ENCODE measurements at places on chromosomes 3 and 15.

- DNase-seq, result no peak
Measured at GRCh38 chr15:88844749-88845386, 41.6 kb downstream of the ACAN start.

DNA sequence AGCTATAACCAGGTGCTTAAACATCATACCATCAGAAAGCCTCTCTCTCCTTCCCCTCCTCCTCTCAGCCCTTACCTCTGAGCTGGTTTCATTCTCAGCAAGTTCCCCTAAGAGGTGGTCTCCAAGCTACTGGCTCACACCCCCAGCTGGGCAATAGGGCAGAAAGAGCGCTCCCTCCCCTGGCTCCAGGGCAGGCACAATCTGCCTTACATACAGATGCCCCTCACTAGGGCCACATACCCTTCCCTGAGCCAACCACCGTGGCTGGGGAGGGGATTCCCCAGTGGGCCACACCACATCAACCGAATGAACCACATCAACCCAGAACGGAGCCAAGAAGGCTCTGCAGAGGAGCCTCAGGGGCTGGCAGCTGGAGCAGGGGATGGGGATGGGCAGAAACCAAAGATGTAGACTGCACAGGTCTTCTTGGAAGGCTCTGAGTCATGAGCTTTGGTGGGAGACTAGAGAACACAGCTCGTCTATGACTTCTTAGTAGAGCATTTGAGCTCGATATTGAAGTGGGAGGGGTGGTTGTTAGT, 4.6 kb upstream of the FBLN2 start:
- DNase-seq, result no peak

- DNase-seq, result no peak
Measured at GRCh38 chr15:63938486-63939061, 104.8 kb upstream of the HERC1 start.

GRCh38 chr3:18066899-18067582, 324.6 kb upstream of the TBC1D5 start:
- peak; percentile 37 for DNase-seq

- DNase-seq, result peak; percentile 94
Measured at GRCh38 chr3:33277193-33277882, at the start of gene FBXL2. Gene FBXL2 (plus strand): TSS chr3:33277442. CDS start chr3:33277513, 71 bp downstream.

DNA sequence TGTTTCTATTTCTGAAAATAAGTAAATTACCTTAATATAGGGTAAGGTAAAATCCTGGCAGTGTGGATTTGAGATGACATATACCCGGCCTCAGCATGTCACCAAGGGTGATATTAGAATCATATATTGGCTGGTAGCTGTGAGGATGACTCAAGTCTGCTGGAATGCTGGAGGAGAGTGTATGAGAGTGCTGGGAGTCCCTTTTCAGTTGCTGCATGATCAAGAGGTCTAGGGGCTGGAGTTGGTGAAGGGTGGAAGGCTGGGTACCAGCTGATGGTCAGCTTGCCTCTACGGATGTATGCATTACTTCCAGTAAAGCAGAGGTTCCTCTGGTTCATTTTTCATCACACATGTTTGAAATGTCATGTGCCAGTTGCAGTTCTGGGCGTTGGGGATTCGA, 40.6 kb downstream of the SLC25A26 start:
- no peak for DNase-seq

- DNase-seq, result no peak
Measured at GRCh38 chr3:72017935-72018334, 233.0 kb upstream of the PROK2 start.

DNA sequence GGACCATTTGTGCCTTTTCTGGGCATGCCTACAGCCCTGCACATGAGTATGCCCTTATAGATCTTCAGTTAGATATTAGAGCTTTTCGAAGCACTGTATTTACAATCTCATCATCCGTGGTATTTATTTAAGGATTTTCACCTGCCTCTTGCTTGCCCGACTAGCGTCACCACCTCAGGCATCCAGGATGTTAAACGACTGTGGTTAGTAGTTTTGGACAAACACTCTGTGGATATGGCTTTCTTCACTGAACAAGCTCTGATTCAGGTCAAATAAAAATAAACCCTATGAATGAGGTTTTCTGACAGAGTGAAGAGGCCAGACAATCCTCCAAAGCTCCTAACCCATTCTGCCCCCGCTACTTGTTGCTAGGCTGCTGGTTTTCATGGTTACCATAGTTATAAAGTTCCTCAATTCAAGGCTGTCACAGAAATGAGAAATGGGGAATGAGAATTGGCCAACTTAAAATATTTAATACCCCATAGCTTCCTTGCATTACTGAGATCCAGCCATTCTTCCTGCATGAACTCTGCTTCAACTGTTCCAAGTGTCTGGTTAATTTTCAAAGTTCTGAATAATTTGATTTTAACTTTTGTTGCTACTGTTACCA, 440.1 kb downstream of the GABRG3 start:
- no peak for DNase-seq
